Stimulated activated CD4-positive, alpha-beta T cell treated with anti-CD3 and anti-CD28 coated beads, Interleukin-4, amount 100 ng/mL, for 48 hours (primary cell): ENCODE measurements at places on chromosomes 2 and 18.
A peak's percentile ranks its signal among the peaks of the same experiment; 100 is the strongest.

DNA sequence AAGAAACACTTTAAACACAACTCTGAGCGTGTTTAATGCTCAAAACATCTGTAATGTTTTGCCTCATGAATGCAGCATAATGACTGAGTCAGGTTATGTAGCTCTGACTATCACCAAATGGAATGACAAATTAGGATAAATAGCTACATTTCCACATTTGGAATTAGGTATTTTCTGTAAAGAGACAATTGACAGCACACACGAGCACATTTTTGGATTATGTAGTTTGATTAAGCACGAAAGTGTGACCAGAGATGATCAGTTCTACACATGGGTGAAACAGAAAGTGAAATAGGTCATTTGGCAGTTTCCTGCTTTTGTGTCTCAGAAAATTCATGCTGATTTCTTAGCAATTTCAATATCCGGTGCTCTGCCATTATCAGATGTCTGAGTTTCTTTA is 29.0 kb downstream of the LPIN1 start:
- DNase-seq, result no peak

DNA sequence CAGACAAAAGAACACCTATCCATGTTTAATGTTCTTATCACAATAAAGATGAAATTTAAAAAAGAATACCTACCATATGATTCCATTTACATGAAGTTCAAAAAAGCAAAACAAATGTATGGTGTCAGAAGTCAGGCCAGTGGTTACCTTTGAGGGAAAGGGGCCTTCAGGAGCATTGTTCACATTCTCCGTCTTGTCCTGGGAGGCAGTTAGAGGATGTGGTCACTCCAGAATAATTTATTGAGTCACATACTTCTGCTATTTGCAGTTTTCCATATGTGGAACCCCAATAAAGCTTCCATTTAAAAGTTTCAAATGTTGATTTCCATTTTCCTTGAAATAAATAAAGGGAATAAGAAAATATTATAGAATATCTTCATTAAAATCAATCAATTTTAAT is 41.6 kb upstream of the POU3F3 start:
- DNase-seq, result no peak

- DNase-seq, result no peak
These were observed 47.2 kb downstream of the AGAP1 start for GRCh38 chr2:235541016-235541415.

DNA sequence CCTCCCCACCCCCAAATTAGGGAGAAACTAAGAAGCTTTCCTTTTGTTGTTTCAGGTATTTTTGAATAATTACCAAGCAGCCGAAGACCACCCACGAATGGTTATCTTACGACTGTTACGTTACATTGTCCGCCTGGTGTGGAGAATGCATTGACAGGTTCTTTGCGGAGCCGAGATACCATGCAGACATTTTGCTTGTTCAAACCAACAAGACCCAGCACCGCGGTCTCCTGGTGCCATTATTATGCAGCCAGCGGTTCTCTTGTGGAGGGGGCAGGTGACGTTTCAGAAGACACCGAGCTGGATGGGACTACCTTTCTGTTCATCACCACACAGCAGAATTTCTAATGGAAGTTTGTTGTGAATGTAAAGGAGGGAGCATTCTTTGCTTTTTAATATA is 43.4 kb downstream of the BCL2L11 start:
- DNase-seq, result no peak

- DNase-seq, result no peak
These were observed 198.2 kb downstream of the NDUFA10 start for GRCh38 chr2:239826786-239827522.

DNA sequence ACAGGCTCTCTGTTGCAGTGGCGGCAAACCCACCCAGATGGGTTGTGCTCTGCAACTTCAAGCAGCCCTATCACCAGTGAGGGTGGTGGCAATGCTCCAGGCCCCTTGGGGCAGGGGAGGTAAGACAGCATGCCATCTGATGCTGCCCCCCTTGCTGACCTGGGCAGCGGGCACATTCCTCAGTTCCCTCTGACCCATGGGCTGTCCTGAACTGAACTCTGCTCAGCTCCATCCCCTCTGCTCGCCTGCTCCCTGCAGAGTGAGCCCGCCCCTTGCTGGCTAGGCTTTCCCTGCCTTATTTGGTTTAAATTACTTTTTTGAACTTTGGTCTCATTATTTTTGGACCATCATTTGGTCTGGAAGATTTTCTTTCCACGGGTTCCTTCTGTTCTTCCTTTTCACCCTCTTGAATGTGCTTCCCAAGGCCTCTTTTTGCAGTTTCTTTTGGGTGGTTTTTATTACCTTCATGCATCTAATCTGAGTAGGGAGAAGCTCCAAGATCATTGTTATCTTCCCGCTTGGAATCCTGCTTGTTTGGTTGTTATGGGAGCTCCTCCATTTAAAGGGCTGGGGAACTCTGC is 565.4 kb downstream of the TNS1 start:
- DNase-seq, result no peak

GRCh38 chr2:162092658-162093556 is 18.9 kb upstream of the DPP4 start:
- no peak for DNase-seq

- DNase-seq, result no peak
These were observed 29.3 kb downstream of the COLEC11 start for GRCh38 chr2:3624059-3624794.

- no peak for DNase-seq
These were observed 80.4 kb upstream of the RND3 start for GRCh38 chr2:150567771-150568301.

DNA sequence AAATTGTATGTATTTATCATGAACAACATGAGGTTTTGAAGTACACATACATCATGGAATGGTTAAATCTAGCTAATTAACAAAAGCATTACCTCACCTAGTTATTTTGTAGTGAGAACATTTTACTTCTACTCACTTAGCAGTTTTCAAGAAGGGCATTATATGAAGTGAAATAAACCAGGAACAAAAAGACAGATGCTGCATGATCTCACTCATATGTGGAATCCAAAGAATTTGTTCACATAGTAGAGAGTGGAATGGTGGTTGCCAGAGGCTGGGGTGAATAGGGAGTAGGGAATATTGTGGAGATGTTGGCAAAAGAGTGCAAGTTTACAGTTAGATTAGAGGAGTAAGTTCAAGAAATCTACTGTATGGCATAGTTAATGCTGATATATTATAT is 292.0 kb downstream of the ASXL3 start:
- DNase-seq, result no peak

- no peak for DNase-seq
These were observed 27.2 kb downstream of the ASXL3 start for GRCh38 chr18:33605250-33605649.

DNA sequence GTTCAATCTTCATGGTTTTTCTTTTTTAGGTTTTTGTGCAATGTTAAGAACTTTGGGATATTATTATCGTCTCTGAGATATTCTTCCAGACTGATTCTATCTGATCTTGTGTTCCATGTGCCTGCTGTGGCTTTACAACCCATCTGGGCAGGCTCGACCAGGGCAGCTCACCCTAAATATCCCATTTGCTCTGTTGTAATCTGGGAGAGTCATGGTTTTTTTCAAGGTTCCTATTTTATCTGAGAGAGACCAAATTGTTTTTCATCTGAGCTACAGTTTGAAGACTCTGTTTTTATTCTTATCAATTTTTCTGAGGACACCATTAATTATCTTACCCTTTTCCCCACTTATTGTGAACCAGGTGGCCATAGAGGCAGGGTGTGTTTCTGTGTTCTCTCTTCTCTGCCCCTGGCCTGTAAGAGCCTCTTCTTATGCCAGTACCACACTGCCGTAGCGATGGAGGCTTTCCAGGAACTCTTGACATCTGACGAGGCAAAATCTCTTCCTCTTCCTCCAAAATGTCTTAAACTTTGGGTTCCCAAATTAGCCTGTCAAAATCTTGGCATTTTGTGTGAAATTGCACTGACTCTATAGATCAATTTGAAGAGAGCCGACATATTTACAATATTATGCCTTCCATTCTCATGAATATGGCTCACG is 3.1 kb downstream of the SP140L start:
- no peak for DNase-seq

- DNase-seq, result no peak
These were observed 51.0 kb downstream of the ABI2 start for GRCh38 chr2:203379156-203379555.

GRCh38 chr2:9360110-9360509 is 63.2 kb downstream of the ITGB1BP1 start:
- no peak for DNase-seq

DNA sequence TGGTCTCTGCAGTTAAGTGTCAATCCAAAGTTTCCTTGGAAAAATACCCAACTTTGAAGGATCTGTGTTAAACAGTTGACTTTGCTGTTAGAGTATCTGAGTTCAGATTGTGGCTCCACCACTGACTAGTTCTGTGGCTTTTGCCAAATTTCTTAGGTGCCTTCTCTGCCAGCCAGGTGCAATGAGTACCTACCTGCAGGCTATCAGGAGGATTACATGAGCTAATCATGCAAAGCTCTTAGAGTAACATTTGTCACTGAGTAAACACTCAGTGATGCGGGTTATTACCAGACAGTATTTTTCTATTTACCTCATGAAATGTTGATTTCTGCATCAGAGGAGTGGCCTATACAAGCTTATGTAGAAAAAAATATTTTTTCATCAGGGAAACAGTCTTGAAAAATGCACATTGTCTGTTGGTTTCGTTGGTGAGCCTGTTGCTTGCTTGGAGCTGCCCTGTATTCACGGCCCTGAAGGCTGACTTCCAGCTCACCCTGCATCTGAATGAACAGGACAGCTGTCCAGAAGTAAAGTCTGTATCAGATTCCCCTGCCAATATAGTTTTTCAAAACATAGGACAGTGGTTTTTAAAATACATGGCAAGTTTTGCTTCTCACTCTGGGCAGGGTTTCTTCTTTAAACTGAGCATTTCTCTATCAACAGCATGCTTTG is 235.1 kb downstream of the CDCA7 start:
- no peak for DNase-seq

GRCh38 chr2:7265286-7265685 is 348.1 kb downstream of the RNF144A start:
- no peak for DNase-seq

- no peak for DNase-seq
These were observed 539 bp upstream of the MOB4 start for GRCh38 chr2:197515315-197515738.

DNA sequence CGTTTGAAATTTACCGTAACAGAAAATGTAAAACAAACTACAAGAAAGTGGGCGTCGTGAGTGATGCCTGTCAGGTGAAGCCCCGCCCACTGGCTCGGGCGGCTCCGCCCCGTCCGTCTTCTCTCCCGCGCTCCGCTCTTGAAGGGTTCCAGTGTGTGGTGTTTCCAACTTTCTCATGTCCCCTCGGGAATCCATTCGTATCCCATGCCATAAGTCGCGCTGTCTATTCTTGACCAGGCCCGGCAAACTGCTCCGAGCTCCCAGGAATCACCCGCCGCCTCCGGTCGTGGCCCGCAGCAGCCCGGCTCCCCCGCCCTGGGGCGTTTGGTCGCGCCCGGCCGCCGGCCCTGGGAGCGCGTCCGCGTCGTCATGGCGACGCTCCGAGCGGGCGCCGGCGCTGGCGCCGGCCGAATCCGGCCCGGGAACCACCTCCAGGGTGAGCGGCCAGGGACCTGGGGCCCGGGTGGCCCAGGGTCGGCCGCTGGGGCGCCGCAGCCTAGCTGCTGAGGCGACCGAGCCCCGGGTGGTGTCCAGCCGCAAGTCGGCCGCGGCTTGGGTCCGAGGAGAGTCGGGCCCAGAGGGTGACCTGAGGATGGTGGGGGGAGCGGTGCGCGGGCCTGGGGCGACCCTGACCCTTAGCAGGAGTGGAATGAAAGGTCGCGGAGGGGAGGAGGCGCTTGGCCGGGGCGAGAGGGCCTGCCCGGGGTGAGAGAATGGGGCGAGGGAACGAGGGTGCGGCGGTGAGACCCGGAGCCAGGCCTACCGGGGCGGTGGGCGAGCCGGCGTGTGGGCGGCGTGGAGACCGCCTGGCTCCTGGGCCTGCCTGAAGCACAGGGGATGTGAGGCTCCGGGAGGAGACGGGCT is at the start of gene CFAP221:
TSS of gene CFAP221 (plus strand) at position 375 of the 864 bp plus-strand sequence. CDS start 1,683 bp downstream, outside the sequence.
- peak; percentile 58 for DNase-seq

DNA sequence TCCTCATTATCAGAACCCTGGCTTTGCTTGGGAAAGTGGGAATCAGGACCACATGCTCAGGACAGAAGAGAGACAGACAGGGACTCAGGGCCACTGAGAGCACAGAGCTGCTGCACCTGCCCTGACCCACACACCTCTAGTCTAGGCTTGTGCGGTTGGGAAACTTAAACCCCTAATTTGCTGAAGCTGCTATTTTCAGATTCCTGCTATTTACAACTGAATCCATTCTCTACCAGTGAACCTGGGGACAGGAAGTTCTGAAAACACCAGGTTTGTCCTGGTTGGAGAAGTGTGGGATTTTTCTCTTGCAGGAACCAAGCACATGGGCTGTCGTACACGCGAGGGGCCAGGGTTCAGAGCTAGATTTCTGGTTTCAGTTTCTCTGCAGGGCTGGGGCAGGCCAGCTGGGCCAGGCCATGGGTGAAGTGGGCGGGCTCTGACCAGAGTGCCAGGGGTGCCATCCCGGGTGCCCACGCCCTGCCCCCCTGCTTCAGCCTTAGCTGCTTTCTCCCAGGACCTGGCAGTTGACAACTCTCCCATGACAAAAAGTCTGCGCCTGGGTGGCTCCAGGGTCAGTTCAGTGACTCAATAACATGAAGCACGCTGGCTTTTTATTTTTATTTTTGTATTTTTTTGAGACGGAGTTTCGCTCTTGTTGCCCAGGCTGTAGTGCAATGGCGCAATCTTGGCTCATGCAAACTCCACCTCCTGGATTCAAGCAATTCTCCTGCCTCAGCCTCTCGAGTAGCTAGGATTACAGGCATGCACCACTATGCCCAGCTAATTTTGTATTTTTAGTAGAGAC is 51.3 kb upstream of the SLC1A4 start:
- no peak for DNase-seq

DNA sequence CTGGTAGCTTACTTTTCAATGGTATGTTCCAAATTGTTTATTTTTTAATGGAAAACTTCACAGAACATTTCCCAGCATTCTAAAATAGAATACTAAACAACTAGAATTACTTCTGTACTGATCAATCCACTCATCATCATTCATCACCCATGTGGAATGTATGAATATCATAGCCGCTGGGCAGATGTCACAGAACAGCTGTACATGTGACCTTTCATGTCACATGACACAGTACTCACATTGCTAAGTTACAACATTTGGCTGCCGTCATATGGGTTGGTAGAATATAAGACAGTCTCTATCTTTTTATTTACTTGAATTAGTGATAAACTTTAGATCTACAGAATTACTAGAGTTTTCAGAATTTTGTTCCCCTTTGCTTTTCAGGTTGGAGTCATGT is 387.6 kb downstream of the ZEB2 start:
- DNase-seq, result no peak

DNA sequence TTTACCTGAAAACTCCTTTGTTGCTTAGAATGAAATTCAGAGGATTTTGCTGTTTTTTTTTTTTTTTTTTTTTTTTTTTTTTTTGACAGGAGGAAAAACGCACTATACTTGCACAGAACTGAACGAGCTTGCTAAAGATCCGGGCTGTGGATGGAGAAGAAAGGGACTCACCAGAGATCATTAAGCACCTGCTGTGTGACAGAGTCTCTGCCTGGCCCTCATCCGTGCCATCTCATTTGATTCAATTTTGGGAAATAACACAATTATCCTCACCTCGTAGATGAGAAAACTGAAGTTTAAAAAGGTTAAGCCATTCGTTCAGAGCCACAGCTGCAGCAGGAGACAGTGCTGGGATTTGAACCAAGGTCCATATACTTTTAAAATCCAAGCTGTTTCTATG is 775.4 kb upstream of the ID2 start:
- DNase-seq, result no peak
